ENCODE measurements at places on chromosomes 11 and 22. TPM values are rescaled to one million over a fixed set of nuclear protein-coding genes. Genes with fewer than 3 reads are reported as not detected.

Gene PTPRCAP
- total RNA-seq = 94.4 TPM

Gene HIKESHI
- 56.0 TPM for total RNA-seq

Gene ZNF214
- total RNA-seq = not detected

Gene MUC6
- total RNA-seq = not detected

Gene DBX1
- total RNA-seq = not detected

Gene TSPAN18
- 1.1 TPM for total RNA-seq

Gene SCO2
- total RNA-seq = 3.8 TPM

Gene TOLLIP
- 33.6 TPM for total RNA-seq

Gene MMP20
- not detected for total RNA-seq

Gene GDPD4
- not detected for total RNA-seq

Gene TMPRSS5
- 1.0 TPM for total RNA-seq

Gene ATF4
- total RNA-seq = 339 TPM

Gene APOL3
- 48.3 TPM for total RNA-seq

Gene LMNTD2
- 1.1 TPM for total RNA-seq

Gene APOL5
- total RNA-seq = not detected

Gene FAM83F
- 0.11 TPM for total RNA-seq

Gene TMPRSS13
- 5.3 TPM for total RNA-seq

Gene CDC45
- total RNA-seq = 101 TPM

Gene OR8B3
- not detected for total RNA-seq

Gene BLID
- not detected for total RNA-seq

Gene OR8G5
- not detected for total RNA-seq

Gene MFRP
- not detected for total RNA-seq

Gene JAML
- 377 TPM for total RNA-seq

Gene OR8K3
- total RNA-seq = not detected

Gene MRE11
- total RNA-seq = 45.8 TPM

Data from activated T-helper 2 cell treated with anti-CD3 and anti-CD28 coated beads, Interferon-gamma antibody, Interleukin-2, Interleukin-4, amounts not matched to agents 10 μg/mL and 5 μg/mL and 100 μg/mL, durations not matched to agents 14 hours and 24 hours and 36 hours (primary cell).